ENCODE measurements at places on chromosomes 5 and 9. TPM values are rescaled to one million over a fixed set of nuclear protein-coding genes. Genes with fewer than 3 reads are reported as not detected.

DNA sequence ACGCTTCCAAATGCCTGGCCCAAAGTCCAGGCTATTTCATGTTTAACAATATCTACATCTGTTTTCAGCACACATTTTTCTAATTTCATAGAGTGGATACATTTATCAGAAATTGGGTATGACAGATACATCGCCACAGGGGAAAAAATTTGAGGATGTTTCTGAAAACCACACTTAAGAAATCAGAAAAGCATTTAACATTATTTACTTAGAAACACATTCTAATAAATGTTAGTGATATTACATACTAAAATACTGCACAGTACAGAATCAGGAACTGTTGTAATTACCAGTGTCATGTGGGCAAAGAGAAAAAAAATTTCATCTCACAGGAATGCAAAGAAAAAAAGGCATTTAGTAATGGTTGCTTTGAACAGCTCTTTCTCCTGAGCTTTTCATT lies 310.5 kb upstream of the KIF2A start:
- no peak for DNase-seq

The IFNB1 gene
- total RNA-seq: not detected

The VAV2 gene
- 34.2 TPM for total RNA-seq

- peak; percentile 99 for DNase-seq
Measured at GRCh38 chr9:114327749-114328148, 1.9 kb upstream of the ORM2 start.

DNA sequence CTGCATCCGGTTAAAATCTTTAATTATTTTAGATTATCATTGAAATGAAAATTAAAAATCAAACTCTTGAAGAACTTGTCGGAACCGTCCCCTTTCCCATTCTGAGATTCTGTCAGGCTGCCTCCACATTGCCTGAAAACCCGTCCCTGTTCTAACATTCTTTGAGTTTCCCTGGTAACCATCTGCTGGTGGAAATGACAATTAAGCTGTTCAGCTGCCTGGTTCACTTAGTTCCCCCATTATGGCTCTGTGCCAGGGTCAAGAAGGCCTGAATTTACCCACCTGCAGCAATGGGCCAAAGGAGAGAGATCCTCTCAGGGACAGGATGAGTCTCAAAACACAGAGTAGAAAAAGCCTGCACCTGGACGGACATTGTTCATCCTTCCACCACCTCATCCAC lies 11.8 kb upstream of the TCOF1 start:
- no peak for DNase-seq

DNA sequence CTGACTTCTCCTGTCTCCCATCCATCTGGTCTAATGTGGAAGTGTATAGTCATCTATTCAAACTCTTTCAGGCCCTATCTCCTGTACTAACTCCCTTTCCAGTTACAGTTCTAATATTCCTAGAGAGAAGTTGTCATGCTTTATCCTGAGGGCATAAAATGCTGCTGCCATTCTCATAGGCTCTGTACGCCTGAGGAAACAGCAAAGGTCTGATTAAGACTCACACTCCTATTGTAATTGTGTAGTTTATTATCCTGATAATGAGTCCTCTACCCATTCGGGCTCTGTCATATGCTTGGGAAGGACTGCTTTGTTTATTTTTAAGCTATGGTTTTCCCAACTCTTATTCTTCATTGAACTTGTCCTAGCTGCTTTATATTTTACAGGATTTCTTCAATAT lies 290.4 kb downstream of the TMEM38B start:
- DNase-seq: no peak

The IFNA5 gene
- not detected for total RNA-seq

GRCh38 chr5:128318691-128319090 lies 219.4 kb downstream of the FBN2 start:
- DNase-seq: no peak

GRCh38 chr5:74386571-74387334 lies 253.8 kb downstream of the ENC1 start:
- no peak for DNase-seq

- no peak for DNase-seq
Measured at GRCh38 chr5:35194635-35195471, 35.4 kb downstream of the PRLR start.

The AQP7 gene
- 0.80 TPM for total RNA-seq

The IGIP gene
- total RNA-seq: 5.9 TPM

DNA sequence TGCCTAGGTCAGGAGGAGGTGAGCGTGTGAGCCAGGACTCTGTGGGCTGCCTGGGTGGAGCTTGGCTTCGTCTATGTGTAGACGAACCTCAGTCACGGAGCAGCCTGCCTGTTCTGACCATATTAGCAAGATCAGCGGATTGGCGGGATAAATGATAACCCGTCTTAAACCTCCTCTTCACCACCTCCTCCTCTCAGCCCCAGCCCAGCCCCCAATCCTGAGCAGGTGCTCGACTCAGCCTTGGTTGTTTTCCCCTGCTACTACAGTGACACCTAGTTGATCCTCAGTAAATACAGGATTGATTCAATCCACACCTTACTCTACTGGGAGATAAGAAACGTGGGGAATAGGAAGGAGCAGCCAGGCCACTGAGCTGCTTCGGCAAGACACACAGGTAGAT lies 286.1 kb downstream of the IRX2 start:
- DNase-seq: no peak

DNA sequence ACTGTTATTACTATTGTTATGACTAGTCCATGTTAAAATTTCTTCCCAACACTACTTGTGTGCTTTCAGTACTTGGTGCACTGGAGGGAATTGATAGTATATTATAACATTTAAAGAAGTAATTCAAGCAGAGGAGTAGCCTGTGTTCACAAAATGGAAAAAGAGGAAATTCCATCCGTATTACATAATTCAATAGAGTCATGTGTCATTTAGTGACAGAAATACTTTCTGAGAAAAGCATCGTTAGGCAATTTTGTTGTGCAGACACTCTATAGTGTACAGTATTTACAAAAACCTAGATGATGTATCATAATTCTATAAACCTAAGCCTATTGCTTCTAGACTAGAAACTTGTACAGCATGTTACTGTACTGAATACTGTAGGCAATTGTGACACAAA lies 78.3 kb upstream of the PCSK5 start:
- DNase-seq: no peak

The SOWAHA gene
- total RNA-seq: not detected

The ENTREP1 gene
- total RNA-seq: 3.8 TPM

DNA sequence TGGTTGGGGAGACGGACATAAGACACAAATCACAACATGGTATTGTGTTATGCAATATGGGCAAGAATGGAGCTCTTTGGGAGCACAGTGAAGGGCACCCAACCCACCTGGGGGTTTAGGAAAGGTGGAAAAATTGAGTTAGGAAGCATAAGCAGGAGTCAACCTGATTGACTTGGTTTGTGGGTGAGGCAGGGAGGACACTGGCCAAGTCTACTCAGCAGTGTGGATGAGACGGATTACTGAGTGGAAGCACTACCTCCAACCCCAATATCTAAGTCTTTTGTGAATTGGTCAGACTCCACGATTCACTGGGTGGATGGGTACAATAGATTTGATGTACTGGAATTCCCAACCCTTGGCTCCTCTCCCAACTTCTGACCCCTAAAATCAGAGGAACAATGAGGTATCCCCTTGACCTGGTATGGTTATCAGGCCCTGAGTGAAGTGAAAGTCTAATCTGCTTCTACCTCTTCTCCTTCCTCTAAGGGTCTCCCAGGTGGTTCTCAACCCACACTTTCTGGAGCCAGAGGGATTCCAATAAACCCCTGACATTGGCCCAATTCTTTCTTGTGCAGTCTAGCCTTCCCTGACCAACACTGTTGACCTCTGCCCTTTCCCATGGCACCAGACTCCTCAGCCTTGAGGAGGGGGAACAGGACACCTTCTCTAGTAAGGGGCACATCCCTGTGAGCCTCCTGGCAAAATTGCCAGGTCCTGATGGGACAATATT lies 5.2 kb downstream of the EGR1 start:
- no peak for DNase-seq

- DNase-seq: no peak
Measured at GRCh38 chr5:95841914-95842812, 19.6 kb upstream of the GLRX start.

DNA sequence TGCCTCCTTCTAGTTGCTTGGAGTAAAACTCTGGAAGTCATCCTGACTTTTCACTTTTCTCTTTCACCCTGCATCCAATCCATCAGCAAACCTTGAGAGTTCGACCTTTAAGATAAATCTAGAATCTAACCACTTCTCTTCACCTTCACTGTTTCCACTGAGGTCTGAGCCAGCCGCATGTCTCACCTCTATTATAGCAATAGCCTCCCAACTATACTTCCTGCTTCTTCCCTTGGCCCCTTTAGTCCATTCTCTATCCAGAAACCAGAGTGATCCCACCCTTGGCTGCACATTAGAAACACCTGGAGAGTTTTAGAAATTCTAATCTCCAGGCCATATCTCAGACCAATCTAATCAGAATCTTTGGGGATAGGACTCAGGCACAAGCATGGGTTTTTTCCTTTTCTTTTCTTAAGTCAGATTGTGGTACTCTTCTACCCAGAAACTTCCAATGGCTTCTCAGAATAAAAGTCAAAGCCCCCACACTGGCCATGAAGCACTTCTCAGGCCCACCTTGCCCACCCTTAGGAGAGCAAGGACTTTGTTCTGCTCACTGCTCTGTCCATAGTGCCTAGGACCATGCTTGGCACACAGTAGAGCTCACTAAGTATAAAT lies 33.1 kb downstream of the MFAP3 start:
- no peak for DNase-seq

GRCh38 chr9:18658804-18659705 lies 185.1 kb downstream of the ADAMTSL1 start:
- DNase-seq: no peak

DNA sequence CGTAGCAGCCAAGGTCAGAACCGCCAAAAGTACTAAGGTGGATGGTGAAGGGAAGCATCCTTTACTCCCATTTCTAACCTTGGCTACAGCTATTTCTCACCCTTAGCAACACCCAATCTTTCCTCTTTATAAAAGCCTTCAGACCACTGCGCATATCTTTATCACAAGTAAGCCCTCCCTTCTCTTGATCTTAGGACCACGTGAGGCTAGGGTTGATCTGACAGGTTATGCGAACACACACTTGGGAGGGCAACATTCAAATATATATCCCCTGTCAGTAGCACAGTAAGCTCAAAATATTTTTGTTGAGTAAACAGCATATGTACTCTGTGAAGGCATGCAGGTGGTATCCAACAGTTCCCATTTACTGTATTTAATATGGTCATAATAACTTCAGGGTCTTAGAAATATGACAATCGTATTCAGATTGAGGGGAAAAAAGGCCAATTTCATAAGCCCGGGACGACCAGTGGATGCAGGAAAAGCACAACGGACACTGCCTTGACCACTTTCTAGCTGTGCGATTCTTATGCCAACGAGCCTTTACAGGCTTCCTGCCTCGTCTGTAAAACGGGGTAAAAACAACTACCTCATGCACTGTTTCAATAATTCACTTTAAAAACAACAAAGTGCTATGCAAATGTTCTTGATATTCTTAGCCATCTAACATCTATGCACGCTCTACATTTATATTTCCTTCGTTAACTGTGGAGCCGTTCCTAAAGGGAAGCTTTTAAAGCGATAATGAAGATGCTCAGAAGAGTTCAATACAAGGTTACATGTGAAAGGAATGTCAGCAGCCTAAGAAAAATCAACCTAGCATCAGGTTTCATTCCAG lies 1.3 kb downstream of the ARSB start:
- no peak for DNase-seq

DNA sequence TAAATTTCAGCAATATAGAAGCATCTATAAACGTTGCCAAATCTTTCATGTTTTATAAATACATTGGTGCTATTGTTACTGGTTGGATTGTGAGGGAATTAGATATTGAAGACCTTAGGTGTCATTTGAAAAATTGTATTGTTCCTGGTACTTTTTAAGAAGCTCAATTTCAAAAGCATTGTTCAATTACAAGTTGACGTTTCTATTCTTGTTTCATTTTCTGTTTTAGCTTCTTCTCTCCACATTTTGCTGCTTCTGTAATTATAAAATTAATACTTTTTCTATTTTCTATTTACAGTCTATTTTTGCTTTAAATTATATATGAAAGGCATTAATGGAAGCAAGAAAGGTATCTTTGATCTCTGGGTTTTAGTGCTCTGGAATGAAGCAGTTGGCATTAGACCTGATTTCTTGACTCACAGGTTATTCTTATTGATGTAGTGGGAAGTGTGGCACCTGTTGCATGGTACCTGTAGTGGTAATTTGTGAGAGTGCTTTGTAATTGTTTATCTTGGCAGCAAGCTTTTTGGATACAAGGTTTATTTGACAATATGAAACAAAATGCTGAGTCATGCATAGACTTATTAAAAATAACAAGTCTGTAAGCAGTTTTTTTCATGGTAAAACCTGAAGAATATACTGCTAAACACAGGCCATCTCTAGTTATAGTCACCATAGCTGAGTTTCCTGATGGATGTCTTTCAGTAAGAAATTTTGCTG lies 13.2 kb downstream of the MACIR start:
- DNase-seq: no peak

The TAF11L5 gene
- total RNA-seq: not detected

The NUTM2F gene
- total RNA-seq: not detected

- DNase-seq: no peak
Measured at GRCh38 chr5:38968665-38969064, 105.5 kb downstream of the RICTOR start.

DNA sequence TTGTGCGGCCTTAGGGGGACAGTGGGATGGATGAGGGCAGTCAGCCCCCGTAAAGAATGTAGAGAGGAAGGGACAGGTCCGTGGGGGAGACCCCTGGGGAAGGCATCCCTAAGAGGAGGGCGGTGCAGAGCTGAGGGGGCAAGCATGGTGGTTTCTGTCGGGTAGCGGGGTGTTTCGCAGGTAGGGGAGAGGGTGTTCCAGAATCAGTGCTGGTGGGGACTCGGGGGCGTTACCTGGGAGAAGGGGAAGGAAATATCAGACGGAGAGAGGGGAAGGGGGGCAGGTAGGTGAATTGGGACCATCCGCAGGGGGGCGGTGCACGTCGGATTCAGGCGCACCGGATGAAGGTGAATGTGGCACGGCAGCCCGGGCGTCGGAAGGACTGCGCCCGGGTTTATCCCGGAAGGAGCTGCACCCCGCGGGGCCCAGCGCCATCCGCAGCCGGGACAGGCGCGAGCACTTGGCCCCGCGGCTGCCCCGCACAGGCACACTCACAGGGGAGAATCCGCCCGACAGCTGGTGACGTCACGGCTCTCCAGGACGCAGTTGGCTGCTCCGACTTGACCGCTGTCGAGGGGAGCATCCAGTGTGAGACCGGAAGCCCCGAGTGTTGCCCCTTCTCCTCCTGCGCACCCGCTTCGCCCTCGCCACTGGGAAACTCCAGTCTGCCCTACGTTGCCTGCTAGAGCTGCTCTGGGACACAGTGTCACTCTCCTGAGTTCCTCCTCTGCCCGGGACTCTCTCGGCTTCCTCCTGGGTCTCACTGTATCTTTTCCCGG lies 1.3 kb downstream of the CD72 start:
- peak; percentile 78 for DNase-seq

GRCh38 chr5:168295574-168296201 lies 4.2 kb downstream of the WWC1 start:
- DNase-seq: peak; percentile 56

The VCAN gene
- total RNA-seq: 710 TPM

The GNA14 gene
- not detected for total RNA-seq

DNA sequence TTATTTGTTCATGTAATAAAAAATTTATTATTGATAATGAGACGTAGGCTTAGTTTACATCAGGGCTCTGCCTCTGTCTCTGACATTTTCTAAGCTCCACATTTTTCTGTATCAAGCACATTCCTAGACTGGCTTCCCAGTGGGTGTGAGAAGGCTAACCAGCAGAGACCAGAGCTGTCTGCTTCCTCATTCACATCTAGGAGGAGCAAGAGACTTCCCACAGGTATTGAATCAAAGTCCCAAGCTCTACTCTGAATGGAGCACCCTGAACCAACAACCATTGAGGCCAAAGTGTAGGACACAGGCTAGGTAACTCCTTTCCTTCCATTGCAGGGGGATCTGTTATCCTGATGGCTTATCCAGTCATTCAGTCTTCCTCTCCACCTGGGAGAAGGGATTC lies 72.4 kb downstream of the PARP8 start:
- DNase-seq: no peak

The RASEF gene
- total RNA-seq: 0.41 TPM
